ENCODE measurements at places on chromosomes 6 and 20.

- DNase-seq, result no peak
Observed at GRCh38 chr6:72740135-72740534, 118.3 kb downstream of the KCNQ5 start.

- no peak for DNase-seq
Observed at GRCh38 chr20:47675190-47676142, 109.8 kb downstream of the SULF2 start.

GRCh38 chr6:133456944-133457343, 215.8 kb downstream of the EYA4 start:
- no peak for DNase-seq

GRCh38 chr6:11791354-11792107, 12.9 kb upstream of the ADTRP start:
- DNase-seq, result no peak

- no peak for DNase-seq
Observed at GRCh38 chr6:166705069-166705468, 78.0 kb upstream of the RPS6KA2 start.

GRCh38 chr6:42818416-42818815, 36.6 kb downstream of the BICRAL start:
- no peak for DNase-seq

- no peak for DNase-seq
Observed at GRCh38 chr20:45036044-45036755, 64.7 kb downstream of the KCNS1 start.

- DNase-seq, result peak; percentile 18
Observed at GRCh38 chr6:56595490-56596122, 47.1 kb downstream of the DST start.

GRCh38 chr6:130503146-130503545, 137.3 kb downstream of the TMEM200A start:
- DNase-seq, result no peak

DNA sequence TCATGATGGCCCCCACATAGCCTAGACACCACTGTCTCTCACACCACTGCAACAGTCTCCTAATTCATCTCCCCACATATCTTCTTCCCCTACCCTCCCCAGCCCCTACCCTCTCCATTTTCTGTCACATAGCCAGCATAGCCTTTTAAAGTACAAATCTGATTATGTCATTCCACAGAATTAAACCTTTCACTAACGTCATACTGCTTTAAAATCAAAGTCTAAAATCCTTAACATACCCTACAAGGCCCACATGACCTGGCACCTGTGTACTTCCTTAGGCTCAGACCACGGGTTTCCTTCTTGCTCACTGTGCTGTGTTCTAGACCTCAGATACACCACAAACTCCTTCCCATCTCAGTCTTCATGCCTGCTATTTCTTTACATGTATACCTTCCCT, 5.9 kb downstream of the OSTM1 start:
- DNase-seq, result peak; percentile 28

- DNase-seq, result no peak
Observed at GRCh38 chr6:14202947-14203346, 85.4 kb downstream of the CD83 start.

- DNase-seq, result no peak
Observed at GRCh38 chr6:684831-685636, 7.9 kb downstream of the EXOC2 start.

GRCh38 chr6:40437631-40438030, 149.5 kb downstream of the LRFN2 start:
- no peak for DNase-seq

- no peak for DNase-seq
Observed at GRCh38 chr6:36729161-36729524, 31.5 kb downstream of the RAB44 start.

- DNase-seq, result no peak
Observed at GRCh38 chr20:750801-751200, 17.5 kb downstream of the SLC52A3 start.

DNA sequence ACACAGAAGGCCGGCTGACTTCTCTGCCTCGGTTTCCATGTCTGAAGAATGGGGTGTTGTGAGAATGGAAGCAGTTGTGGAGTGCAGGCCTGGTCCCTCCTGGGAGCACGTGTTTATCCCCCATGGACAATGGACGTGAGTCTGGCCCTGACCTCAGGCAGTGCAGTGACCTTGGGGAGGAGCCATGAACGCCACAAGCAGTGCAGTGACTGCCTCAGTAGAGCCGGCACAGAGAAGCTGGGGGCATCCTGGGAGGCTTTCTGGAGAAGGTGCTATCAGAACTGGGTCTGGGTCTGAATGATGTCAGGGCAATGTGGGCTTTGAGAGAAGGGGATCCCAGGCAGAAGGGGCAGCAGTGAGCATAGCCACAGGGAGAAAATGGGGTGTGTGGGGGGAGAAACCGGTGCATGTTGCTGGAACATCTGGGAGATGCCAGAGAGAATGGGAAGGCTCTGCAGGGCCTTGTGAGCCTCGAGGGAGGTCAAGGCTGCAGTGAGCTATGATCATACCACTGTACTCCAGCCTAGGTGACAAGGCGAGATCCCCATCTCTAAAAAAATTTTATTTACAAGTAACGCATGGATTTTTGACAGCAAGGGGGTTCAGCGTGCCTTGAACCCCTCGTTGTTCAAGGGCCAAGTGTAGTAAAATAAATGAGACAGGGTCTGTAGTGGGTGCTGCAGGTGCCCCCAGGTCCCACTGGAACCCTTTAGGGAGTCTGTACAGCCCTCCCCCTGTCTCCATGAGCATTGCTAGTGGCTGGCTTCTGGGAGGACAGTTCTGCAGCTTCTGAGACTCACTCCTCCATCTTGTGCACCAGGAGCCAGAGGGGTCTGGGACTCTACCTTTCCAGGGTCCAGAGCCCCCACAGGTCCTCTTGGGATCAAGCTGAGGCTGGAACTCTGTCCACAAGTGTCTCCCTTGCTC, 27.0 kb upstream of the ZBP1 start:
- DNase-seq, result no peak

- DNase-seq, result no peak
Observed at GRCh38 chr6:120938164-120938875, 396.0 kb downstream of the TBC1D32 start.

DNA sequence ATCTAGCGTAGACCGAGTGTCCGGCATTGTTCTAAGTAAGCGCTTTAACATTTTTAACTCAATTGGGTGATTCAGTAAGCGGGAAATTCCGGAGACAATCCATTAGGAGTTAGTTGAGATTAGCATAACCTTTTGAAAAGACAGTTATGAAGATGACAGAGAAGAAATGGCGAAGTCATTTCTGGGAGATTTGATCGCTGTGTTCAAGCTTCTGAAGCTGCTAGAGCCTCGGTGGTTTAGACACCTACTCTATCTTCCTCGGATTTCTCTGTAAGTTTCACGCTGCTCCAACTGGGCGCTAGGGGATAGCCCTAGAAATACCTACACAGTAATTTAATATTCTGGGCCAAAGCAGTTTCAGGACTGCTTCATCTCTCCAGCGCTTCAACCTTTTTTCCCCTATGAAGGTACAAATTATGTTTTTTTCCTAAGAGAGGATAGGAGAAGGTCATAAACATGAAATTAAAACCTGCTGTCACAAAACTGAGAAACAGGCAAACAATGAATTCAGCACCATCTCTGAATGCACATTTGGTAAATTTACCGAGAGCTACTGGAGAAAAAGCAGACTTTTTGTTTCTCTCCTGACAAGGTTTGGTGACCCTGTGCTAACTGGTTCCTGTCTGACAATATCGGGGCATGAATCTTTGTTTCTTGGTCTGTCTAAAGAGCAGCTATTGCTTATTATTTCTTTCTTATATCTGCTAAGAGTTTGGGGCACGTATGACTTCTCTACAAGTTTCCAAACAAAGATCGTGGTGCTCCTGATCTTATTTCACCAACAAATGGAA, 22.4 kb downstream of the ZNF311 start:
- DNase-seq, result peak; percentile 30

DNA sequence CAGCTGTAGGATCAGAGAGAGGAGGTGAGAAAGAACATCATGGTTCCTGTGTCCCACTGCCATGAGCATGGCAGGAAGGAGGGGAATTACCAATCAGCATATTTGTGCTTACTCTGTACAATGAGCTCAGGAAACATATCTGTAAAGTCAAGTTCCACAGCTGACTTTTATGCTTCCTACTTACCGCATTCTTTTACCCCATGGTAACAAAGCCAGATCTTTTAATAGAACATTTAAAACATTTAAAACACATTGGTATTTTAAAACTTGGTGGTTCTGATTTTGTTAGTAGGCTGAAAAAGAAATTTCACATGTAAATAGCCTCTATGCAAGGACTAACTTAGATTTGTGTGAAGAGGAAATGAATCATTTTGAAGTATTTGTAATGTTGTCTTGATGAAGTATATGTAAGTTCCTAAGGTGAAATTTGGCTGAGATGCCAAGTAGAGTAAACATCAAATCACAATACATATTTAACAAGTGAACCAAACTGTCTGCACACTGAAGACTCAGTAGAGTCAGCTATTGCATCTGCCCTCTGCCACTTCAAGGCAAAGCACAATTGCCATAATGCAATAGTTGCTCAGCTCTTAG, 114.7 kb downstream of the GJA10 start:
- no peak for DNase-seq

- no peak for DNase-seq
Observed at GRCh38 chr6:22582417-22583205, 13.2 kb downstream of the HDGFL1 start.

DNA sequence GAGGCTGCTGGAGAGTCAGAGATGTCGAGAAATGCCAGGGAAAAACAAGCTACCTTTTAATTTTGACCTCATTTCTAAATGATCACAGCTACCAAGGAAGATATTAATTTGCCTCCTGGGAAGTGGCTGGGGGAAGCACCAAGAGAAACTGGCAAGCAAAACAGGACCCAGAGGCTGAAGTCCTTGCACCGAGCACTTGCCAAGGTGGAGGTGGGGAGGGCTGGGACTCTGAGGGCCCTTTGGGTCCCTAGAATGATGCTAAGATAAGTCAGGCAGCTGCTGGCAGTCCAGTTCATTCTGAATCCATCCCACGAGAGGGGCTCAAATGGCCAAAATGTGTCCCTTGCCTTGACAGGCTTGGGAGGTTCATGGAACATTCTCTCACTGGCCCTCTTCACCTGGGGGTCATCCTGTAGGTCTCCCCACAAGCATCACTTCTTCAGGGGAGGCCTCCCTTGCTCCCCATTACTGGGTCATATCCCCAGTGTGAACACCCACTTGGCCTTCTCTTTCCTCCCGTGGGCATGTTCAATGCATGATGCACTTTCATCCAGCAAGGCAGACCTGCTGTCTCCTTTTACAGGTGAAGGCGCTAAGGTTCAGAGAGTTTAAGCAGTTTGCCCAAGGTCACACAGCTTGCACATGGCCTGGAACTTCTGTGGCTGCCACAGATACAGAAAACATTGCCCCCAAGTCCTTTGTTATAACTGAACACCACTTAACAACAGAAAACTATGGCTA, 39.1 kb upstream of the BLCAP start:
- no peak for DNase-seq

GRCh38 chr6:126195625-126196236, 144.2 kb upstream of the CENPW start:
- no peak for DNase-seq

- no peak for DNase-seq
Observed at GRCh38 chr20:10663756-10664155, 10.0 kb downstream of the JAG1 start.

DNA sequence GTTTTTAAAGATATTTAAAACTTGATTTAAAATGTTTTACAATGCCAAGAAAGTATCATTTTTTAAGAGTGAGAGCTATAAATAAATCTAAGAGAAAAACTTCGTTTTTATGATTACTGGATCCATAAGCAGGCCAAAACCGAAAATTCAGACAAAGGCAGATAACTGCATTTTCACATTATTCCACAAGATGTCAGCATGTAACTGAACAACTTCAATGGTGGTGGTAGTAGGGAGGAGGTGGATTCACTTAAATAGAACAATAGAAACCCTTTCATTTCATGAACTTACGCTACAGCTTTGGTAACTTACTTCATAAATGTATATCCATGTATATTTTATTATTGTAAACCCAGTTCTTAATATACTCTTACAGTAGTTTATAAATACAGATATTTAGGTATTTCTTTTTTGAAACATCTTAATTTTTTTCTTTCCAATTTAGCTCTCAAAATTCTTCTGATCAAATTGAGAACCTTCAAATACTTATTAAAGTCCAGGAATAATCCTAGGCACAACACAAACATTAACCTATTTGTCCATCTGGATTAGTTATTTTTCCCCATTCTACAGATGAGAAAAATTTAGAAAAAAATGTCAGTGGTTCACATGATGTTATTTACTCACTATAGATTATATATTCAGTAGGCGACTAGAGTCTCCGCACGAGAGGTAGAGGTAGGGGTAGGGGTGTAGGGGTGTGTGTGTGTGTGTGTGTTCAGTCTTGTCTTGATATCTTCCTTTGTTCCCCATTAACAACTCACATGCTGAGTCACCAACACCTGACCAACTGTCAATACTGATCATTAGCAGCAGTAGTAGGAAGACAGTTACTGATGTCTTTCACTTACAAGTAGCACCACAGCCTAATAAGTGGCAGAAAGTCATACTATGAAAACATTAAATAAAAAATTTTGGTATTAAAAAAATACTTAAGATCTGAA, 111.5 kb downstream of the ARHGAP18 start:
- DNase-seq, result peak; percentile 61

DNA sequence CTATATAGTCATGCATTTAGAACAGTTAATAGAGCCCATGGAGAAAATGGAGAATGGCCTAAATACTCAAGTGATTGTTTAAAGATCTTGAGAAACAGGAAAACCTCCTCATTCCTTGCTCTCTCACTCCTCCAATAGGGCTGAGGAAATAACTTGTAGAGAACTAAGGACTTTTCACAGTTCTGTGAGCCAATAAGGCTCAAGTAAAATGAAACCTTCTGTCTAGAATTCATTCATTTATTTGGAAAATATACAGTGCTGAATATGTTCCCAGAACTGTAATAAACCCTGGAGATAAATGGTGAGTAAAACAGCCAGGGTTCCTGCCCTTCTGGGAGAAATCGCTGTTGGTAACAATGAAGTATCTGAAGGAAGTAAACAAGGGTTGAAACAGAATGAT, 35.3 kb downstream of the ELOVL2 start:
- no peak for DNase-seq

GRCh38 chr6:15800841-15801617, 138.2 kb upstream of the DTNBP1 start:
- no peak for DNase-seq

DNA sequence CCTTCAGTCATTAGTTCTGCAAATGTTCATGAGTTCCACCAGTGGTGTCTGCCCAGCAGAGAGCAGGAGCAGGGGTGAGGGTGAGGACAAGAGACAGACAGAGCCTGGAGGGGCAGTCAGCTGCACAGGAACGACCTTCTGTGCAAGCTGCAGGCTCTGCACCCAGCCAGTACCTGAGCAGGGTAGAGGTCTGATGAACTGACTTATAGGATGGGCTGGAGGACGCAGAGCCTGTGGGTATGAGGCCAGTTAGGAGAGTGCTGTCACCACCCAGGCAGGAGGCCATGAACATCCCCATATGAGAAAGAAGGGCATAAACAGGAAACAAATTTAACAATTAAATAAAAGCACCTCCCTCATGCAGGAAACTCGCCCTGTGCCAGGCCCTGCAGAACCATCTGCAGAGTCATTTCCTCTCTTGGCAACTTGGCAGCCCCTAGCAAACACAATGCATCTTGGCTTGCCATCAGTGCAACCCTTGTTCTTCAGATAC, 17.9 kb downstream of the C6orf15 start:
- DNase-seq, result peak; percentile 78

GRCh38 chr20:24830649-24831048, 118.4 kb upstream of the CST7 start:
- no peak for DNase-seq
